ENCODE measurements at places on chromosomes 2 and 18.
A peak's percentile ranks its signal among the peaks of the same experiment; 100 is the strongest.

DNA sequence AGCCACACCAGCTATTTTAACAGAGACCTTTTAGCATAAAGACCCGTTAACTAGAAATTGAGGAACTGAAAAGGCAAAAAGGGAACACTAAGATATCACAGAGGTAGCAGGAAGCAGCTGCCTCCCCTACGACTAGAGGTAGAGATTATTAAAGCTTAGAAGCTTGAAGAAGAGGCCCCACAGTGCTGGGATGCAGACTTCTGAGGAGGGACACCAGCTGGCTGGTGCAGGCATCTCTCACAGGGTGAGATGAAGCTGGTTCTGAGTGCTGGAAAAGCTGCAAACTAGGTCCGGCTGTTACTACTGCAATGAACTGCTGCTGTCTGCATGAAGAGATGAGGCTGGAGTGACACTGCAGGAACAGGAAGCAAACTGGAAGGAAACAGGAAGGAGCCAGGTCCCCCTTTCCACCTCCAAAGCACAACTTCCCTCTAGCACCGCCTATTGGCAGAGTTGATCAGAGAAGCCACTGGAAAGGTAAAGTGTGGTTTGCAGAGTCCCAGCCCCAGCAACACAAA is 61.2 kb upstream of the MRPS9 start:
- no peak for DNase-seq

- peak; percentile 93 for DNase-seq
Measured at GRCh38 chr2:125405816-125406215, 1250.1 kb upstream of the GYPC start.

- DNase-seq: no peak
Measured at GRCh38 chr18:58361212-58361611, 267.7 kb downstream of the ALPK2 start.

DNA sequence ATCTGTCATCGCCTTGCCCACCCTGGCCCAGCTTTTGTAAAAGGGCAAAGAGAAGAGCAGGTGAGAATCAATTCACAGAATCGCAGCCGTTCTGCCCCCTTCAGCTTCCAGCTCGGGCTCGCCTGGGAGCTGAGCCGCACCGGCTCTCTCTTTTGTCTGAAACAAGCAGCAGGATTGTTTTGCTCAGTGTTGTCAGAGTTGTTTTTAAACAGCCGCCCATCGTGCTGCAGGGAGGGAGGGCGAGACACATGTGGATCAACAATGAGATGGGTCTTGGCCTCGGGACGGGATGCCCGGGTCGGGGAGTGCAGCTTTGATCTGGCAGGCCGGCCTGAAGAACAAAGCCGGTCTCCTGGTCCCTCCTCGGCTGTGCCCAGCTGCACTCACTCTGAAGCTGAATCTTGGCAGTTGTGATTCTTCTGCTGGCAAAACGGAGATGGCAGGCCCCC is 39.7 kb upstream of the HDAC4 start:
- no peak for DNase-seq

GRCh38 chr2:36044411-36044810 is 311.2 kb upstream of the CRIM1 start:
- DNase-seq: no peak

DNA sequence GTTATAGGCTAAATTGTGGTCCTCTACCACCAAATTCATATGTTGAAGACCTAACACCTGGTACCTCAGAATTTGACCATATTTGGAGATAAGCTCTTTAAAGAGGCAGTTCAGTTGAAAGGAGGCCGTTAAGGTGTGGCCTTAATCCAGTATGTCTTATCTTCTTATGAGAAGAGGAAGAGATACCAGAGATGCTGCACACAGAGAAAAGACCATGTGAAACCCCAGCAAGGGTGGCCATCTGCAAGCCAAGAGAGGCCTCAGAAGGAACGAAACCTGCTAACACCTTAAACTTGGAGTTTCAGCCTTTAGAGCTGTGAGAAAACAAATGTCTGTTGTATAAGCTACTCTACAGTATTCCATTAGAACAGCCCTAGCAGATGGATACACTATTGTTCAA is 528.1 kb upstream of the DCC start:
- DNase-seq: no peak

GRCh38 chr2:203650860-203651613 is 55.4 kb upstream of the CD28 start:
- DNase-seq: no peak

GRCh38 chr2:216545359-216545758 is 46.7 kb downstream of the RPL37A start:
- no peak for DNase-seq

DNA sequence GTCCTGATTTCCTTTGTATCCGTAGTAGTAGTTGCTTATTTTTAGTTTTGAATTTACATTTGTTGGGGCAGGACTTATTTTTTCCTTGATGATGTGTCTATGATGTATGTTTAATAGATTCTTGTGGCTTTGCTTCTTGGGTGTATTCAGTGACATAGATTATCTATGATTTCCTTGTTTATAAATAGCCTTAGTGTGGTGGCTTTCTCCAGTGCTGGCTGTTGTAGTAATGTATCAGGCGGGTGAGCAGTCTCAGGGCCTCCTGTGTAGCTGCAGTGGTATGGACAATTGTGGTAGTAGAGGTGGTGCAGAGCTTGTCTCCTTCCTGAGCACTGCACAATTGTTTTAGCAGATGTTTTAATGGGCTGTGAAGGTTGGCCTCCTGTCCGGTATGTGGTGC is 60.5 kb downstream of the SMCHD1 start:
- peak; percentile 8 for DNase-seq

DNA sequence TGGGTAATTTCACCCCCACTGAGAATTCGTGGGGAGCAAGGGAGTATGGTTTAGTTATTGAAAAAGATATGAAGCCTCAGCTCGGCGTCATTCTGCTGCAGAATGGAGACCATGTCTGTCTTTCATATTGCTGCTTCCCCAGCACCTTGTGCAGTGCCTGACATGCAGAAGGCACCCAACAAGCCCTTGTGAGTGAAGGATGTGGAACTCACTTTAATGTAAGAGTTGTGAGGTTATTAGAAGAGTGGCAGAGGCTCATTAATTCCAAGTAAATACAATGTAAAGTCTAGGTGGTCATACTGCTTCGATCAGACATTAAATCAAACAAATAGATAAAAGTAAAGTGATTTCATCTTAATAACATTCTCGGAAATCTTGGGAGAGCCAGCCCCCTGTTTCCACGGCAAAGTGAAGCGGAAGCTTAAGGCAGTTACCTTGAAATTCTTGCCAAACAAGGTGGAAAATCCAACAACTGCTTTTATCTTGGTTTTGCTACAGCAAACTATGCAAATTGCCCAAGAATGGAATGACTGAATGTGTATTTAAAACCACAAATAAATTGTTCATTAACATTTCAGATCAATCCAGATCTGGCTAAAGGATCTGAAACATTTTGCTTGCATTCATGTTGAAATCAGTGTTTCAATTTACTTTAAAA is 9.6 kb downstream of the CFAP221 start:
- DNase-seq: no peak

GRCh38 chr2:184927040-184927439 is 328.7 kb downstream of the ZNF804A start:
- DNase-seq: no peak

GRCh38 chr2:43212216-43212835 is 14.1 kb downstream of the ZFP36L2 start:
- no peak for DNase-seq

GRCh38 chr18:47149457-47150028 is 757 bp downstream of the HDHD2 start:
- no peak for DNase-seq

- DNase-seq: no peak
Measured at GRCh38 chr2:1750933-1751766, 6.8 kb upstream of the PXDN start.

GRCh38 chr2:203737360-203737759 is 30.9 kb downstream of the CD28 start:
- no peak for DNase-seq

GRCh38 chr2:139259422-139260051 is 479.3 kb upstream of the NXPH2 start:
- DNase-seq: no peak

DNA sequence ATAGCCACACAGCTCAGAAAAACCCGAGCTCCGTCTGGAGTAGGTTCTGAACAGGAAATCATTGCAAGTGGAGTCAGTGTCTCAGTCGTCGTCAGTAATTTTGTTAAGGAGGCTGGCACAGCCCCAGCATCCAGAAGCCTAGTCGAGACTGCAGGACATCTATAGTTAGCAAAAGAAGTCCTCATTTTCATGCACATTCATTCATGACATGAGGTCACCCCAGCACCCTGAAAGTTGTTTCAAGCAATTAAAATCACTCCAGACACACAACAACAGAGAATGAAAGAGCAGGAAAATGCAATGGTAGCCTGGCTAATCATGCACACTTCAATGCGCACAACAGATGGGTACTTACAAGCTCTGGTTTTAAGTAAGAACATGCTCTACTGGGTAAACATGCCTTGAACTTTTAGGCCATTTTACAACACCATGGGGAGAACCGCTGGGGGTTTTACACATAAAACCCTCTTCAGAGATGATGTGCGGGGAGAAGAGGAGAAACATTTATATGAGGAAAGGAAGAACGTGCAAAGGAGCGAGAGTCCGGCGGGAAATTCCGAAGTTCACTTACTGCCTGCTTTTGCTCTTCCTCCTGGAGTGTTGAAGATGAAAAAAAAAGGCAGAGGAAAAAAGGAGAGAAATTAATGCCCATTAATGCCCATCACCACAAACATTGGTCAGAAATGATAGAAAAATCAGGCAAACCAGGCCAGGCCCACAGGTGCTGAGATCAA is 77.4 kb upstream of the DNMT3A start:
- DNase-seq: no peak

DNA sequence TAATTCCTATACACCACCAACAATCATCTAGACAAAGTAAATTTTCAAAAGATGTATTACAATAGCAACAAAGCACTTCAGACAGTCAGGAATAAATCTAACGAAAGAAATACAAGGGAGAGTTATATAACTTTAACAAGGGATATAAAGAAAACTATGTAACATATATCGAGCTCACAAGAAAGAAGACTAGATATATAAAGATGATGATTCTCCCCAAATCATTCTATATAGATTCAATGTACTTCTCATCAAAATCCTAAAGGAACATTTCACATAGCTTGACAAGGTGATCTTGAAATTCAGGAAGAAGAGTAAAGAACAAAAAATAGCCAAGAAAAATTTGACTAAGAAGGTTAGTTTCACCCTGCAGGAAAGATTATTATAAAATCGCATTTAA is 179.4 kb downstream of the SP3 start:
- no peak for DNase-seq

Data from non-pigmented ciliary epithelial cell (primary cell).